ENCODE measurements at places on chromosomes 7 and 10.

DNA sequence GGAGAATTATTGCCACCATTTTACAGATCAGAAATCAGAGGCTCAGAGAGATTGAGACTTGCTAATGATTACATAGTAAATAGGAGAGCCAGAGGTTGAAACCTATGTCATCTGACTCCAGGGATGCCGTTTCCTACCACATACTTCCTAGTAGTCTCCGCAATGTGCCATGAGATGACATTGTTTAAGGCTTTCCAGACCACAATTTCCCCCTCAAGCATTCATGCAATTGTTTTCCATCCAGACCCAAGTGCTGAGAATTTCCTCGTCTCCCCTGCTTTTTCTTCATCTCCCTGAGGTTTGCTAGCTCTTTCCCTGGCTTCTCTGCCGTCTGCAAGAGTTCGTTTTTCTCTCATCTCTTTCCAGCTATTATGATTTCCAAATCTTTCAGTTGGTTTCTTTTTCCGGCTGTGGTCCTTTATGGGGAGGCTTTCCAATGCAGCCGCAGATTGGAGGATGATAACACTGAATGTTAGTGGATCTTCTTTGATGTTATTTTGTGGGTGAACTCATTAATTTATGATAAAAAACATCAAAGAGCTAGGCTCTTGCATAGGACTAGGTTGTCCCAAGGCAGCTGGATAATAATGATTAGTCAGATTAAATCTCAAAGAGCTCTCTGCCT lies 6.9 kb upstream of the GOLGA7B start:
- DNase-seq, result no peak

- no peak for DNase-seq
These were observed 1.7 kb downstream of the FOXP2 start for GRCh38 chr7:114416129-114416990.

DNA sequence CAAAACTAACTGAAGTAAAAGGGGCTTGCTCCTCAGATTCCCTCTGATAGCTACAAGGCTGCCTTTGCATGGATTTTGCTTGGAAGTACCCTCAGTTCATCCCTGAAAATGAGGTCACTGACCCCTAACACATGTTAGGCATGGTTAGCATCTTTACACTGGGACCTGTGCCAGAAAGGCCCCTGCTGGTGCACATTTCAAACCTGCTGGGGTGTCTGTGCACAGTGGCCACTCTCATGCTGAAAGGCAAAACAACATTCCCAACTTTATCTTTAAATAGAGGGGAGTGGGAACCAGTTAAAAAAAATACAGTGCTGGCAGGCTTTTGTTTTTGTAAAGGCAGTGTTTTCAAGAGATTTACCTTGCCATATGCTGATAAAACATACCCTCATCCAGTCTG lies 99.1 kb downstream of the ANK3 start:
- DNase-seq, result no peak

DNA sequence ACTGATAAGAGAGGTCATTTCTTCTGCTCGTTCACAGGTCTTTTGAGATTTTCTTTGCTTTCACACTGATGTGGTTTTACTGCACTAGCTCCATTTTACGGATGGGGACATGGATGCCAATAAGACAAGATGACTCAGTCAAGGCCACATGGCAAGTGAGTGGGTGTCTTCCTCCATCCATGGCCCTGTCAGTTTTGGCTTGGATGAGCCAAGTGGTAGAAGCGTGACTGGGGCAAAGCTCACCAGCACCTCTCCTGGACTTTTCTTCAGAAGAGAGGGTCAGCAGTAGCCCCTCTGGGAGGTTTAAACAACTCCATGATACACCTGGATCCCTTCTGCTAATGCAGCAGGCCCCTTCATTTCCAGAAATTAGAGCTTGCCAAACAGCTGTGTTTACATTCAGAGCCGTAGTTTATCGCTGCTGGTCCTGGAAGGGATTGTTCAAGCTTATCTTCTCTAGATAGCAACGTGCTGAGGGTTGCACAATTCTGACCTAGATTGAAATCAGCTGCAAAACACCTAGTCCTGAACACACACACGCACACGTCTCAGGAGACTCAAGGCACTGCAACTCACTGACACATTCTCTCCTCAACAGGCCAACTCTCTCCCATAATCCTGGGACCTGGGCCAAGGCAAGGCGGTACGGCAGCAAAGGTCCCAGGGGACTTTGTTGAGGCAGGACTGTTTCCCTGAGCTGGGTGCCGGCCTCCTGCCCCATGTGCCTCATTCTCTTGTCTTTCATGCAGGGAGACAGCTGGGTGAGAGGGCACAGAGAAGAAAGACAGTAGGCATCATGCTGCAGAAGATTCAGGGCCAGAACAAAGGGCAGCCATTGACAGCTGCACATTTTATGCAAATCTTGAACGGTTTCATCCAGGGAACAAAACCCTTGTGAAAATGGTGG lies 14.2 kb upstream of the PDCD4 start:
- DNase-seq, result no peak

DNA sequence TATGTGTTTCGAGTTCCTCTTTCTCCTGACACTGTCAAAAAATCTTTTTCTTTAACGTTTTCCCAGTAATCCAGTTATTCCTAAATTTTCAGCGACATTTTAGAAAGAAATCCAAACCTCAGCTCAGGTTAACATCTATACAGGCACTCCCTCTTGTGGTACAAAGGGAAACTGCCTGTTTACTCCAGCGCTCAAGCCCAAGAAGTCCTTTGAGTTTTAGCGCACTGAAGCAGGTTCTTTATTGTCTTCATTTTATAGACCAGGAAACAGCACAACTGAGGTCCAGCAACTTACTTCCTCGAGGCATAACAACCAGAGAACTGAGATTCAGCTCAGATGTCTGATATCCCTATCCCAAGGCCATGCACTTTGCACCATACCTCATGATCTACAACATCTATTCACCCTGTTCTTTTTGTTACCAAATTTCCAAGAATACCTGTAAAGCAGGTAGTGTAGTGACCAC lies 287.2 kb upstream of the MKLN1 start:
- DNase-seq, result no peak

DNA sequence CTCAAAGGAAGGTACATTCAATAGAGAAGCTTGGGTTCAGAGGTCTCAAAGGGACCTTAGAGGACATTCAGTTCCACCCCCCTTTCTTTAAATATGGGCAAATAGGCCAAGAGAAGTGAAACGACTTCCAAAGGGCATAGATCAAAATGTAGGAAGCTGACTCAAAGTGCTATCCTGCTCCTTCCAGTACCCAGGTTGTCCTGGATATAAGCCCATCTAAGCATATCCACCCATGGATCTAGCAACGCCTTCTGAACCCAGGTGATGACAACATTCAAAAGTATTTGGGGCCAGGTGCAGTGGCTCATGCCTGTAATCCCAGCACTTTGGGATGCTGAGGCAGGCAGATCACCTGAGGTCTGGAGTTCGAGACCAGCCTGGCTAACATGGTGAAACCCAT lies 5.3 kb downstream of the ATXN7L1 start:
- no peak for DNase-seq

DNA sequence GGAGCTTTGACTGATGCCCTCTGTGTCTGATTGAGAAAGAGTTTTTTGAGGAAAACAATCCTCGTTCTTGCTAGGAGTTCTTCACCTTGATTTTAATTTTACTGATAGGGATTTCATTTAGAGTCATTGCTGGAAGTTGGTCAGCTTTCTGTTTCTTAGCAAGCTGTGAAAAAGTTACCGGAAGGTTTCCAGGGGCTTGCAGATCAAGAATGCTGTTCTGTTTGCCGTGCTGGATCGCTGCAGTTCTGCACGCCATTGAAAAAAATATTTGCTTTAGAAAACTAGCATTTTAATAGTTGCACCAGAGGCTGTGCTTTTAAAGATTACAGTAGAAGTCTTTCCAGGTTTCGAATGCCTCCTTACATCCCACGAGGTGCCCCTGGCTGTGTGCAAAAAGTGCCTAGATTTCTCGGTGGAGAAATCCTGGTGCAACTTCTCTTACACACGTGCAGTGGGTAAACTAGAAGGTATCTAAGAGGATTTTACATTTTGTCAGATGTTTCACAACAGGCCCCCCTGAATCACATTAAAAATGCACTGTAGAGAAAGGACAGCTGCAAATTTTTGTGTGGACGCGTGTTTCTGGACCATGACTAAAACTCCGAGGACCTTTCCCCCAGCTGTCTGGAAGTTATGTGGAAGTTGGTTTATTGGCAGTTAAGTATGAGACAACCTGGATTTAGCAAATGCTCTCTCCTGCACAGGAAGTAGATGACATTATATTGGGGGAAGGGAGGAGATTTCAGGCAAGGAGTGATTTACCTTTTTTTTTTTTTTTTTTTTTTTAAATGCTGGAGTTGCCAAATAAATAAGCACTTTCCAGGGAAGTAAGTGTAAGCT lies 5.8 kb downstream of the TCF7L2 start:
- no peak for DNase-seq

GRCh38 chr10:23457632-23458417 lies 18.9 kb downstream of the OTUD1 start:
- no peak for DNase-seq

GRCh38 chr7:30594048-30594539 lies 584 bp upstream of the GARS1 start:
- no peak for DNase-seq

DNA sequence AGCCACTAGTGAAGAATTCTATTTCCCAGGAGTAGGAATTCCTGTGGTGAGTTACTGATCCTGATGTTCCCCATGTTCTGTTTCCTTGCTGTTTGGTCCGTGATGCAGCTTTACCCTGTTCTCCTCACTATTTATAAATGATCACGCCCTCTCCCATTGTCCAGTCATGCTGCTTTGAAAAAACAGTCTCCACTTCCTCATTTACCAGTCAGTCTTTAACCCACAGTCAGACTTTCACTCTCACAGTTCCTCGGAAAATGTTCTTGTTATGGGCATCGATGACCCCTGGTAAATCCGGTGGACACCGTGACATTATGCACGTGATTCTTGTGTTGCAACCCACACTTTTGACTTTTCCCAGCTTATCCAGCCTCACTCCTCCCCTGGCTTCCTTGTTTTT lies 14.4 kb downstream of the SCIN start:
- DNase-seq, result no peak

GRCh38 chr7:96182424-96183158 lies 139.3 kb downstream of the SLC25A13 start:
- no peak for DNase-seq

Measured in cortex of kidney (tissue), 1 donor.